Smooth muscle cell of bladder (primary cell): ENCODE measurements at places on chromosomes 4 and X. TPM values are rescaled to one million over a fixed set of nuclear protein-coding genes. Genes with fewer than 3 reads are reported as not detected.

MBNL3 gene
- total RNA-seq, result 1.8 and 4.4 TPM in 2 replicates

STAP1 gene
- not detected in 2 replicates for total RNA-seq

TCEAL6 gene
- not detected in 2 replicates for total RNA-seq

BEX2 gene
- total RNA-seq, result 0.83 and 1.3 TPM in 2 replicates

ARL9 gene
- 0.28 and 0.46 TPM in 2 replicates for total RNA-seq

CNKSR2 gene
- total RNA-seq, result 1.6 and 5.5 TPM in 2 replicates

RTL9 gene
- under 0.01 and 0.14 TPM in 2 replicates for total RNA-seq

RAI2 gene
- total RNA-seq, result 0.14 and 0.92 TPM in 2 replicates

LUZP4 gene
- not detected in 2 replicates for total RNA-seq

CRMP1 gene
- total RNA-seq, result under 0.01 and 0.14 TPM in 2 replicates

DRD5 gene
- total RNA-seq, result not detected in 2 replicates

QRFPR gene
- not detected in 2 replicates for total RNA-seq

RBM46 gene
- total RNA-seq, result 0.09 TPM in 1 of 2 replicates, not detected in the other

FGF5 gene
- 2.1 and 2.3 TPM in 2 replicates for total RNA-seq

ZMAT1 gene
- total RNA-seq, result under 0.01 and 0.09 TPM in 2 replicates

PSAPL1 gene
- not detected in 2 replicates for total RNA-seq

DYNLT3 gene
- 43.7 and 47.8 TPM in 2 replicates for total RNA-seq

CD38 gene
- total RNA-seq, result under 0.01 and 0.14 TPM in 2 replicates

SRPX gene
- 33.8 and 34.8 TPM in 2 replicates for total RNA-seq

CFAP97 gene
- 30.9 and 39.4 TPM in 2 replicates for total RNA-seq

MCF2 gene
- under 0.01 TPM in 1 of 2 replicates, not detected in the other for total RNA-seq

PLK4 gene
- 1.1 and 1.4 TPM in 2 replicates for total RNA-seq

PITX2 gene
- total RNA-seq, result 11.0 and 16.2 TPM in 2 replicates

SHOX gene
- not detected in 2 replicates for total RNA-seq

GPRASP3 gene
- total RNA-seq, result 3.7 and 5.0 TPM in 2 replicates

GATA1 gene
- total RNA-seq, result not detected in 2 replicates

SOWAHD gene
- 0.18 and 0.43 TPM in 2 replicates for total RNA-seq

TSPAN5 gene
- 29.9 and 45.6 TPM in 2 replicates for total RNA-seq

MUC7 gene
- not detected in 2 replicates for total RNA-seq

TMPRSS11D gene
- not detected in 2 replicates for total RNA-seq

SPIN2A gene
- 0.57 and 1.0 TPM in 2 replicates for total RNA-seq

GDPD2 gene
- not detected in 2 replicates for total RNA-seq

GAGE13 gene
- total RNA-seq, result not detected in 2 replicates

CT45A2 gene
- total RNA-seq, result not detected in 2 replicates

SATL1 gene
- total RNA-seq, result not detected in 2 replicates
